ENCODE measurements at places on chromosomes 11 and 22.

GRCh38 chr22:30910358-30910757 is 58.2 kb downstream of the MORC2 start:
- no peak for DNase-seq

- DNase-seq: no peak
Measured at GRCh38 chr22:29635734-29636357, 32.4 kb downstream of the NF2 start.

- DNase-seq: peak; percentile 18
Measured at GRCh38 chr22:44180706-44181032, at the start of gene PARVG. PARVG (plus strand) TSS chr22:44180925; CDS start chr22:44183330, 2,405 bp downstream.

- no peak for DNase-seq
Measured at GRCh38 chr11:77058900-77059299, 7.9 kb upstream of the CAPN5 start.

DNA sequence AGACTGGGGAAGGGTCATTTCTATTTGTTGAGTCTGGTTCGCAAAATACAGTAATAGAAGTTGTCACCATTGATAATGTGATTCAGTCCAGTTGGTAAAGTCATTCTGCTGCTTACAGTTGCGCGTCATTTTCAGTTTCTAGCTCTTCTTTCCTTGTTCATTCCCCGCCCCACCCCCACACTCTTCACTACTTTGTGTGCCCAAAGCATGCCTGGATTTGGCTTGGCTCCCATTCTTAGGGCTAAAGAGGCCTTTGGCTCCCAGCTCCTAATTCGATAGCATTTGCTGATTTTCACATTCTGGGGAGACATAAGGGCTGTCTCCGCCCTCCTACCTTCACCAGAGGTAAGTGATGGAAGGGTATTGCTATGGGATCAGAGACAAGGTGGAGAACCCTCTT is 43.0 kb downstream of the CECR2 start:
- no peak for DNase-seq

GRCh38 chr22:30206944-30207343 is 39.6 kb downstream of the LIF start:
- DNase-seq: no peak

DNA sequence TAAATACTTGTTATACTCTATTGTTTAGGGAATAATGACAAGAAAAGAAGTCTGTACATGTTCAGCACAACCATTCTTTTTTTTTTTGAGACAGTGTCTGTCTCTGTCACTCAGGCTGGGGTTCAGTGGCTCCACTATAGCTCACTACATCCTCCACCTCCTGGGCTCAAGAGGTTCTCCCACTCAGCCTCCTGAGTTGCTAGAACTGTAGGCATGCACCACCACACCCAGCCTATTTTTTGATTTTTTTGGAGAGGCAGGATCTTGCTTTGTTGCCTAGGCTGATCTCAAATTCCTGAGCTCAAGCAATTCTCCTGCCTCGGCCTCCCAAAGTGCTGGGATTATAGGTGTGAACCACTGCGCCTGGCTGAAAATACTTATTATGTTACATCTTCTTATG is 250.0 kb downstream of the MIAT start:
- no peak for DNase-seq

GRCh38 chr11:72221386-72222075 is 3.0 kb upstream of the INPPL1 start:
- DNase-seq: no peak

GRCh38 chr11:27718346-27718862 is 18.1 kb upstream of the BDNF start:
- DNase-seq: no peak

GRCh38 chr11:130042093-130042591 is 27.6 kb upstream of the APLP2 start:
- DNase-seq: no peak

- no peak for DNase-seq
Measured at GRCh38 chr11:128757886-128758612, 64.2 kb downstream of the FLI1 start.

- DNase-seq: no peak
Measured at GRCh38 chr11:84648471-84648870, 978.7 kb downstream of the DLG2 start.

- DNase-seq: no peak
Measured at GRCh38 chr11:27777033-27777432, 76.8 kb upstream of the BDNF start.

DNA sequence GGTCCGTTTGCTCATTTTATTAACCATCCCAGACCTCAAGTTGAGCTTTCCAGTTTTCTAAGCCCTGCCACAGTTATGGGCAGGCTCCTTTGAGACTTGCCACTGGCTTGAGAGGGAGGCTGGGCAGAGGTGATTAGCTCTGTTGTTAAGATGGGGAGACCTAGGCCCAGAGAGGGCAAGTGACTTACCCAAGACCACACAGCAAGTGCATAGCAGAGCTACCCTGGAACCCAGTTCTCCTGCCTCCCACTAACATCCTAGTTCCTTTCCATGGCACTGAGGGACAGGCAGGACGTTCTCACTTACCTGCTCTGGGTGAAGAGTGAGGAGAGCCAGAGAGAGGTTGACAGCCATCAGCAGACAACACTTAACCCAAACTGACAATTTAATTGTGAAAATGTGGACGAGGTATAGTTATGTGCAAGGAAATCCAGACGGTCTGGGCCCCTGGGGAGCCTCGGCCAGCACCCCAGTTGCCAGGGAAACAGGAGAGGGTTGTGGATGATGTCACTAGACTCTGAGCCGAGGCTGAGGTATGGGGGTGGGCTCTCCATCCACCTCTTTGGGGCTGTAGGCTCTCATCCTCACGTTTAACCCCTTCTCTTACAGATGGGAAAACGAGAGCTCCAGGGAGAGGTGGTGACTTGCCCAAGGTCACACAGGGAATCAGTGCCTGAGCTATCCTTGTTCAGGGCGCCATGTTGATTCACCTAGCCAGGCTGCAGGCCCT is 12.3 kb upstream of the WNT11 start:
- DNase-seq: no peak

- DNase-seq: no peak
Measured at GRCh38 chr22:44883011-44883421, 126.8 kb downstream of the PHF21B start.

- DNase-seq: no peak
Measured at GRCh38 chr22:45460288-45461109, 42.2 kb upstream of the FBLN1 start.

GRCh38 chr11:9133956-9134355 is 42.6 kb upstream of the SCUBE2 start:
- DNase-seq: no peak

DNA sequence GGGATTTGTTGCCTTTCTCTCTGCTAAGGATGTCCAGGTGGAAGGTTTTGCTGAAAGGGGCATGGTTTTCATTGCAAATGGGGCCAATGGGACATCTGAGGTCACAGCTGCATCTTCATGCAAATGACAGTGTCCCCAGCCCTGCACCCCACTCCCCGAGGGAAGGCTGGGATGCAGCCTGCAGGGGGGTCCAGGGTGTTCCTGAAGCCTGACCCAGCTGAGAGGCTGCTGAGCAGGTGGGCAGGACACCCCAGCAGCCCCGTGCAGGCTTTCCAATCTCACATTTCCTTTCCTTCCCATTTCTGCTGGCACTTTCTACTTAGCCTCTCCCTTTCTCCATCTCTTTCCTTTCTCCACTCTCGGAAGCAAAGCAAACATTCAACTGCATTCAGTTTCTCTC is 78.3 kb downstream of the SCN3B start:
- DNase-seq: no peak

- no peak for DNase-seq
Measured at GRCh38 chr22:22009661-22010060, 27.1 kb upstream of the TOP3B start.

GRCh38 chr11:111528557-111528956 is 12.0 kb upstream of the LAYN start:
- DNase-seq: no peak

DNA sequence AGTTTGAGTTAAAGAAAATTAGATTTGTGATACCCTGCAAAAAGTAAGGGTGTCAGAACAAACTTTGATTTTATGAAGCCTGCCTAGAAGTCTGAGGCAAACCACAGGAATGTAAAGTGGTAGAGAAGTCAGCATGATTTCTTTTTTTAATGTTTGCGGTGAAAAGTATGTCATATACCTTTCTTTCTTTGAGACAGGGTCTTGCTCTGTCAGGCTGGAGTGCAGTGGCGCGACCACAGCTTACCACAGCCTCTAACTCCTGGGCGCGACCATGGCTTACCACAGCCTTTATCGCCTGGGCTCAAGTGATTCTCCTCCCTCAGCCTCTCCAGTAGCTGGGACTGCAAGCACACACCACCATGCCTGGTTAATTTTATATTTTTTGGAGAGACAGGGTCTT is 4.7 kb downstream of the API5 start:
- DNase-seq: no peak

DNA sequence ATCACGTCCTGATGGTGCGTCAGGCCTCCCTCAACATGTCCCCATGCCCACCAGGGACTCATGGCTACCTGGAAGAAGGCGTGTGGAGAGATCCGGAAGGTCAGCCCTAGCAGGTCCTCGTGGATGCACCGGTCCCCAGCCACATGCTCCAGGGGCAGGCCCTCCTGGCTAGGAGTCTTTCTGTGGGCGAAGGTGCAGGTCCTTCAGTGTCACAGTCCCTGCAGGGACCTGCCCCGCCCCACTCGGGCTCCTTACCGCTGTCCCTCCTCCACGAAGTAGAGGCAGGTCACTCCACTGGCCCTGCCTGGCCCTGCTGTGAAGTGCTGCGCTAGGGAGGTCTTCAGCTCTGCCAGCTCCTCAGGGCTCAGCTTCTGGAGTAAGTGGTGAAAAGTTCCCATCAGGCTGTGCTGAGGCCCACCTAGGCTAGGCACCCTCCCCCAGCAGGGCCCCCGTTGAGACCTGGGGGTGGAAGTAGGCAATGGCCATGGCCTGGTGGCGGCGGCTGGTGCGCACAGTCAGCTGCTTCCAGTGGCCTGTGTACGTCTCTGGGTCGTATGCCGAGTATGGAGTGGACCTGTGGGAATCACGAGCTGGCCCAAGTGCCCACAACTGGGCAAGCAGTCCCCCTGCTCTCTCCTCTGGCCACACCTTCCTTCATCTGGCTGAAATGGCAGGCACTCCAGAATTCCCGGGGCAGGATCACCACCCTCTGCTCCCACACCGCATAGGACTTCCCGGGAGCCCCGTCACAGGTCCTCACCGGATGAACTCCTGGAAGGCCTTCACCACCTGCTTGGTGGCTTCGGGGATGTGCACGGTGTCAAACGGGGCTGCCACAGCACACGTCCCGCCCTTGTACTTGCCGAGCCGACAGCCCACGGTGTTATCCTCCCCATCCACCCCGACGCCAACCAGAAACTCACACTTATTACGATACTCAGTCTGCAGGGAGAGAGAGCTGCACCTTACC is 1.1 kb upstream of the RANBP1 start:
- DNase-seq: no peak

- no peak for DNase-seq
Measured at GRCh38 chr11:30326906-30327305, 4.0 kb downstream of the ARL14EP start.

DNA sequence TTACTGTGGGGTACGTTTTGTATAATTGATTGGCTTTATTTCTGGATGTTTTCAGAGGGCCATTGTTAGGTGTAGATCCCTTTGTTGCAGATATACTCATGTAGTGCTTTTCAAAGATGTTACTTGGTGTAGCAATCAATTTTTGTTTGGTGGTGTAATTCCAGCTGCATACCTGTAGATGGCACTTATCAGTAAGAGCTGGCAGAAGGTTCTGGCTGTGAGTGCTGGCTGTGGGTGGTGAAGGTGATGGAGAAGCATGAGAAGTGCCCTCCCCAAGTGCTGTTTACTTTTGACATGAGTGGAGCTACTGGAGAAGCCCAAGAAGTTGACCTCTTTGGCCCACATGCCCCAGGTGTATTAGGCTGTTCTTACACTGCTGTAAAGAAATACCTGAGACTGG is 1074.9 kb downstream of the FAM181B start:
- DNase-seq: no peak

DNA sequence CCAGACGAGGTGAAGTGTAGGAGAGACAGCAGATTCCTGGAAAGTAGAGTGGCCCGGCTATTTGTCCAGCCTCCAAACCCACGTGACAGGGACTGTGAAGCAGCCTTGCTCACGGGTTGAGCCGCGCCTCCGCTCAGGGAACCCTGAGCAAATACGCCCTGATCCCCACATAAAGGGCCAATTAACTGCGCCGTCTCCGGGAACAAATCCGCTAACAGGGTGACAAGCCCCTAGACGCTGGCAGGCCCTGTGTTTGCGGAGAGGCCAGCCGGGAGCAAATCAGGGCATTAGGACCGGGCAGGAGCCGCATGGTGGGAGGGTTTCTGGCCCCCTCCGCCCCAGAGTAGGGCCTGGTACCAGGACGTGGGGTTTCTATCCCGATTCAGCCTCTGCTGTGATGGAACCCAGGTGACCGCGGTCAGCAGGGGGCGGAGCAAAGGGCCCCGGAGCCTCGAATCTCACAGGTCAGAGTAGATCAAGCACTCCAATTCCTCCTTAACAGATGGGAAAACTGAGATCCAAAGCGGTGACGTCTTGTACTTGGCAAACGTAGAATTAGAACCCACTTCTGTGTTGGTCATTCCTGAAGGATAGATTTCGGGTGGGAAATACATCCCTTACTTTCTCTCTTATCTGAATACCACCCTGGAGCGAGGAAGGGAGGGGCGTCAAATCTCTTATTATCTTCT is 2.0 kb upstream of the ROBO3 start:
- DNase-seq: no peak

DNA sequence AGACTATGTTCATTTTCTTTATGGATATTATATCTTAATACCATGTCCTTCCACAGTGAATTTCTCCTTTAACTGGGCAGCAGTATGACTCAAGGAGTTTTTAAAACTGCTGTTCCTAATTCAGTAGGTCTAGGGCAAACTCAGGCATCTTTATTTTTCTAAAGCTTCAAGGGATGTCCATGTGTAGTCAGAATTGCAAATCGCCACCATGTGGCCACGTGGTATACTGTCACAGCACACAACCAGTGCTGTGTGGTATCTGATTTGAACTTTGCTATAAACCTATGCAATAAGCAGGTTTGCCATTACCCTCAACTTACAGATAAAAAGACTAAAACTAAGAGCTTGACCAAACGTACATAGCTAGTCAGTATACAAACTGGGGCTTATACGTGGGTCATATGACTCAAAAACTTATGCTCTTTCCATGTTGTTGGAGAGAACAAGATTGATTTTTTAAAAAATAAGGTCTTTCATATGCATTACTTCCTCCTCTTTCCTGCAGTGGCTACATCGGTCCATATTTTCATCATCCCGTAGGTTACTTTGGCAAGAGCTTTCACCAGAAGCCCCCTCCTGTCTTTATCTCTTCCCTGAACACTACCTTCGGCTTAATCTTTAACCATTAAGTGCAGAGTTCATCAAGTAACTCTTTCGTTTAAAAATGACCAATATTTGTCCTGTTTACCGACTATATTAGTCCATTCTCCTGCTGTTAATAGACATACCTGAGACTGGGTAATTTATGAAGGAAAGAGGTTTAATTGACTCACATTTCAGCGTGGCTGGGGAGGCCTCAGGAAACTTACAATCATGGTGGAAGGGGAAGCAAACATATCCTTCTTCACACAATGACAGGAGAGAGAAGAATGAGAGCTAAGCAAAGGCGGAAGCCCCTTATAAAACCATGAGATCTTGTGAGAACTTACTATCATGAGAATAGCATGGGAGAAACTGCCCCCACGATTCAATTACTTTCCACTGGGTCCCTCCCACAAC is 8.0 kb upstream of the HTATIP2 start:
- DNase-seq: no peak
